ENCODE measurements at places on chromosomes 1 and 21.

GRCh38 chr1:67482733-67483482 is 52.7 kb upstream of the SERBP1 start:
- DNase-seq: no peak

DNA sequence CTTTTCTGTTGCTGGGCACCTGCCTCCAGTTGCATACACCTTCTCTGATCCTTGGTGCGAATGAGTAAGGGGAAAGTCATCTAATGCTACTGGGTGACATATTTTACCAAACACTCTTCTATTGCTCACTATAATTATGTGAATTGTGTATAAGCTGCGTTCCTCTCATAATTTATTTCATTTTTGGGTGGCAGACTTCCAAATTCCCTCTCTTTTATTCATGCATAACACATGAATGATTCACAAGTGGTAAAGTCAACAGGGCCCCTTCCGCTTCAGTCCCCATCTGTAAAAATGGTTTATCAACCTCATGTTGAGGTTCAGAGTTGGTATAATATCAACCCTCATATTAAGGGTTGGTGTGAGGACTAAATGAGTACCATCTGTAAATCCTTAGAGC is 3.2 kb upstream of the QSOX1 start:
- DNase-seq: no peak

DNA sequence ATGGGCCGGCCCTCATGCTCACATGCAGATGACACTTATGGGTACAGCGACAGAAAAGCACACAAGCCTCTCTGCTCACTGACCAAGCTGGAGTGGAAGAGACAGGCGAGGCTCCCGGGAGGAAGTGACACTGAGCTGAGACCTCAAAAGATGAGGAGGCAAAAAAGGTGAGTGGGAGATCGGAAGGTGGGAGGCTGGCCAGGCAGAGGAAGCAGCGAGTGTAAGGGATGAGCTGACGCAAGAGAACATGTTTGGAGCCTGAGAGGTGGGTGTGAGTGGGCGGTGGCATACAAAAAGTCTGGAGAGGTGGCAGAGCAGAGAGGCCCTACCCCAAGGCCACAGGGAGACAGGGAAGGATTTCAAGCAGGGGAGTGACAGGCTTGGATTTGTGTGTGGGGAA is 18.2 kb upstream of the CDCP2 start:
- DNase-seq: no peak

GRCh38 chr1:61125263-61125662 is 42.9 kb downstream of the NFIA start:
- DNase-seq: no peak

DNA sequence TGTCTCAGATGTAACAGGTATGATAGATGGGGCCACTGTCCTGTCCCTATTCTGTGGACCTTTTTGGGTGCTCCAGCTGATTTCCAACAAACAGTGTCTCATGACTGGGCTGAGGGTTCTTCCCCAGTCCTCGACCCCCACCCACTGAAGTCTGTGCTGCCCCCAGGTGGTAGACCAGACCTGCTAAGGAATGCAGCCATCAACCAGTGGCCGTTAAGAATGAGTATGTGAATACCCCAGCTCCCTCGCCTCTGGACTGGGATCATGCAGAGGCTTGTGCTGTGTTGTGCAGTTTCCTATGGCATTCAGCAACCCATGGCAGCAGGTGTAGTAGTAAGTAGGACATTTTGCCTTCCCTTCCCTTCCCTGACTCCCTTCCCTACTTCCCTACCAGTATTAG is 183.1 kb upstream of the KAZN start:
- DNase-seq: no peak

DNA sequence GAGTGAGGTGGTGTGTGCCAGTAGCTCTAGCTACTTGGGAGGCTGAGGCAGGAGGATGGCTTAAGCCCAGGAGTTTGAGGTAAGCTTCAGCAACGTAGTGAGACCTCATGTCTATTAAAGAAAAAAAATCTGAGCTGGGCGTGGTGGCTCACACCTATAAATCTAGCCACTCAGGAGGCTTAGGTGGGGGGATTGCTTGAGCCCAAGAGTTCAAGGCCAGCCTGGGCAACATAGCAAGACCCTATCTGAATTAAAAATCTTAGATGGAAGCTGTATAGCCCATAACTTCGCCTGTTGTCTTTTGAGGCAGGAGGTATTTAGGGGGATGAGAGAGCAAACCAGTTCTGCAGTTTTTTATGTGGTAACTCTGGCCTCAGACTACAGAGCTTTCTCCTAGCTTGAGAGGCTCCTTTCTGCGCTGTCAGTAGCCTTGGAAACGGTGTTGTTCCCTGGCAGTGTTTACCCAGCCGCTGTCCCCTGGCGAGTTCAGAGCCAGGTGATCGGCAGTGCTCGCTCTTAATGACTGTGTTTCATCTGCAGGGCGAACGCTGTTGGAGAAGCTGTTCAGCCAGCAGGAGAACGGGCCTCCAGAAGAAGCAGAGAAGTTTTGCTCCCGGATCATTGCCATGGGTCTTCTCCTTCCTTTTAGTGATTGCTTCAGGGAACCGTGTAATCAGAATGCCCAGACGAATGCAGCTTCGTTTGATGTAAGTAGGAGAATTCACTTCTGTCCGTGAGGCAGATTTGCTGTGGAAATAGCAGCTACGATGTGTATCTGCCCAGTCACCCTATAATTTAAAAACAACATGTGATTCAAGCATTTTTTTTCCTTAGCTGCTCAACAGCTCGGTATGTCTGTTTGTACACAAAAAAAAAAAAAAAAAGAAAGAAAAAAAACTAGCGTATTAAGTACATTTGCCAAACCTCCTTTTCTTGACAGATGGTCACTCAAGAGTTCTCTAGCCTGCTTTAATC is 31.2 kb downstream of the FMN2 start:
- DNase-seq: peak; percentile 27

DNA sequence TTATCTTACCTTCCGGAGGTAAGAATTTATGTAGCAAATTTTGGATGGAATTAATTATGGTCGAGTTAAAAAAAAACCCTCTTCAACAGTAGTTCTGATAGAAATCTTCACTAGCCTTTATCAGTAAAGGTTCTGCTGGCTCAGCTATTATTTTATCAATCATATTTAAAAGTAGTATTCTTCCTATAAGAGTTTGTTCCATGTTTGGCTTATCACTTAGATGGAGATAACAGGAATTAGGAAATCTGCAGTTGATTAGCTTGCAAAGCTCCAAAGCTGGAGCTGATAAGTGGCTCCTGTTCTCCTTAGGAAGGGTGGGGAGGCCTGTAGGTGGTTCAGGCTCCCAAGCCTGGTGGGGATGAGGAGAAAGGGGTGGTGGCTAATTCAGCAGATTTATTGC is 31.5 kb upstream of the DUSP10 start:
- no peak for DNase-seq

DNA sequence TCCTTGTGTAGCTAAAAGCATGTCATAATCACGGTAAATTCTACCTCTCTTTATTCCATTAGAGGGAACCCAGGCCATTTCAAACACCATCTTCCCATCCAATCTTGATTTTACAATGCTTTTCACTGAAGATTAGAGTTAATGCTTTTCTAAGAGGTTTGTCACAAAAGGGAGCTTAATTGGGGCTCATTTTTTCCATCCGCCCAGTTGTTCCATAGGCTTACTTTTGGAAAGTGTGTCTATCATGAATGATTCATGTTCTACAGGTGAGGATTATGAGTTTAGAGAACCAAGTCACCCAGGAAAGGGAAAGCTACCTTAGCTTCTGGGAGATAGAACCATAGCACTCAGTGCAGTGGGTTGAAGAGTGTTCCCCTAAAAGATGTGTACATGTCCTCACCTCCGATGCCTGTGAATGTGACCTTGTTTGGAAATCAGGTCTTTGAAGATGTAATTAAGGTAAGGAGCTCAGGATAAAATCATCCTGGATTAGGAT is 286.9 kb upstream of the RUNX1 start:
- DNase-seq: no peak

DNA sequence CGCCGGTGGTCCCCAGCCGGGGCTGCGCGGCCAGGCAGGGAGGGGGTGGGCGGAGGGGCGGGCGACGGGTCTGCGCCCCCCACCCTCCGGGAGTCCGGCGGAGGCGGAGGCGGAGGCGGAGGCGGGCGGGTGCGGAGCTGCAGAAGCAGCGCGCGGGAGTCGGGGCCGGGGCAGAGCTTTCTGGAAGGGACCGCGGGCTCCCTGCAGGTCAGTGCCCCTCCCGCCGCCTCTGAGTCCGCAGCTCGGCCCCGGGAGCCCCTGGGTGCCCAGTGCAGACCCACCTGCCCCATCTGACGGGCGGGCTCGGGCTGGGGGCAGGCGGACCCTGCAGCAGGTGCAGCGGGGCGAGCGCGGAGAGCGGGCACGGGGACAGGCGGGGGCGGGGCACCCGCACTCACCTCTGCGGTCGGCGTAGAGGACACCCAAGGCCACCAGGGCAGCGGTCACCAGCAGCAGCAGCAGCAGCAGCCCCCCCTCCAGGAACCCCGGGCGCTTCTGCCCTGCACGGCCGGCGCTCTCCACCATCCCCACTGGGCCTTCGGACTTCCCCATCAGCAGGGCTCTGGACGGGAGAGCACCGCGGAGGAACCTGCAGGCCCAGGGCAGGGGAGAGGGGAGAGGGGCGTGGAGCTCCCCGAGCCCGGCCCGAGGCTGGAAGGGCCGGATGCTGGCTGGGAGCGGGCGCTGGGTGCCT is 3.7 kb downstream of the MMEL1 start:
- DNase-seq: no peak

DNA sequence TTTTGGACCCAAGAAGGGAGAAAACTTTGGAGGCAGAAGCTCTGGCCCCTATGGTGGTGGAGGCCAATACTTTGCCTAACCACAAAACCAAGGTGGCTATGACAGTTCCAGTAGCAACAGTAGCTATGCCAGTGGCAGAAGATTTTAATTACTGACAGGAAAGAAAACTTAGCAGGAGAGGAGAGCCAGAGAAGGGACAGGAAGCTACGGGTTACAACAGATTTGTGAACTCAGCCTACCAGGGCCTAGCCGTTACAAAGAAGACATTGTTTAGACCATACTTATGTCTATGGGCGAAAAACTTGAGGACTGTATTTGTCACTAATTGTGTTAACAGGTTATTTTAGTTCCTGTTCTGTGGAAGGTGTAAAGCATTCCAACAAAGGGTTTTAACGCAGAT is 10.4 kb upstream of the ACOT11 start:
- DNase-seq: no peak

- DNase-seq: no peak
Observed at GRCh38 chr1:28956038-28956464, 41.7 kb downstream of the EPB41 start.

DNA sequence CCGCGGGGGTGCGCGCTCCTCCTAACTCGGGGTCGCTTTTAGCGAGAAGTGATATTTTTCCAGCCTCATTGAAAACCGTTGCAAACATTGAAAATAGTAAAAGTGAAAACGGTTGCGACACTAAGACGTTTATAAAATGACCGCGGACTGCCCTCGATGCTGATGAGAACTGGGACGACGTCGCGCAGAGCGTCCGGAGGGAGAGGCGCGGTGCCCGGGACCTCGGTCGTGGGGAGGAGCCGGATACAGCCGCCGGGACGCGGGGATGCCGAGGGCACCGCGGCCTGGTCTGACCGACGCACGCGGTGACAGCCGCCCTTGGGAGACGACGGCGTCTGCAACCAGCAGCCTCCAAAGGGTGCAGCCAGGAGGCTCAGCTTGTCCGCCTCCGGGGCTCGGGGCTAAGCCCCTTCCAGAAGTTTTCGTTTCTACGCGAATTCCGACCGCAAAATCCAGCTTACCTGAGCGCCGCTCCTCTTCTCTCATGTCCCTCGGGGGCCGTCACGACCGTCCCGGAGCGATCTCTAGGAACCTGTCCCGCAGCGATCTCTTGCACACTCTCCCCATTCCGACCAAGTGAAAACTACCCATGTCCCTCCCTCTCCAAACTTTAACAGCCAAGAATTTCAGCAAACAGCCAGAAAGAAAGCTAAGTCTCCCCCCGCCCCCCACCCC is 144.4 kb upstream of the ETS2 start:
- DNase-seq: no peak

- no peak for DNase-seq
Observed at GRCh38 chr1:223556414-223557129, 108.9 kb downstream of the CAPN8 start.

DNA sequence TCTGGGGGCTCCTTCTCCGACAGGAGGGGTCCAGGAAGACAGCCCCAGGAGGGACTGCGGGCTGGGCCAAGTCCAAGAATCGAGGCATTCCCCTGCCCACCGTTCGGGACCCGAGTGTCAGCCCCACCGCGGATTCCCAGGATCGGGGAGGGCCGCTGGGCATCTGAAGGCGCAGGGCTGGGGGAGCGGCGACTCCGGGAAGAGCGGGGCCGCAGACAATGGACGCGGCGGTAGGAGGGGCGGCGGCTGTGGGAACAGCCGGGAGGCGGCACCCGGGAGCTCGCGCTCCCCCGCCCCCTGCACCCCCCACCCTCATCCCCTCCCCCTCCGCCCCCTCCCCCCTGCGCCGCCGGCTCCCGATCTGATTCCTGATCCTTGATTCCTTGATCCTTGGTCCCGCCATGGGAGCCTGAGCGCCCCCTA is at the start of gene VANGL2:
Gene VANGL2, plus strand, starts transcription at position 342 of the 423 bp plus-strand sequence. CDS start 15,274 bp downstream, outside the sequence.
- DNase-seq: no peak

- DNase-seq: no peak
Observed at GRCh38 chr1:156898161-156898566, 4.6 kb downstream of the PEAR1 start.

- DNase-seq: no peak
Observed at GRCh38 chr1:34696981-34697380, 57.9 kb upstream of the GJB5 start.

GRCh38 chr21:38472412-38473108 is 25.7 kb downstream of the ERG start:
- no peak for DNase-seq

DNA sequence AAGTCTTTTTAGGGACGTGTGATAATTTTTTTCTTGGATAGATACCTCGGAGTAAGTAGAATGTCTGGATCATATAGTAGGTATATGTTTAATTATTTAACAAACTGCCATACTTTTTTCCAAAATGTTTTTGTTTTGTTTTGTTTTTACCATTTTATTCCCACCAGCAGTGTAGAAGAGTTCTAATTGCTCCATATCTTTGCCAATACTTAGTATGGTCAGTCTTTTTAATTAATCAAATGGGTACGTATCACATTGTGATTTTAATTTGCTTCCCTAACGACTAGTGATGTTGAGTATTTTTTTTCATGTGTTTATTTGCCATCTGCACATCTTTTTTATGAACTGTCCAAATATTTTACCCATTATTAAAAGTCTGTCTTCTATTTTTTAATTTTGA is 23.6 kb upstream of the KCNJ6 start:
- no peak for DNase-seq

- DNase-seq: no peak
Observed at GRCh38 chr1:23288201-23288600, 55.9 kb downstream of the HNRNPR start.

DNA sequence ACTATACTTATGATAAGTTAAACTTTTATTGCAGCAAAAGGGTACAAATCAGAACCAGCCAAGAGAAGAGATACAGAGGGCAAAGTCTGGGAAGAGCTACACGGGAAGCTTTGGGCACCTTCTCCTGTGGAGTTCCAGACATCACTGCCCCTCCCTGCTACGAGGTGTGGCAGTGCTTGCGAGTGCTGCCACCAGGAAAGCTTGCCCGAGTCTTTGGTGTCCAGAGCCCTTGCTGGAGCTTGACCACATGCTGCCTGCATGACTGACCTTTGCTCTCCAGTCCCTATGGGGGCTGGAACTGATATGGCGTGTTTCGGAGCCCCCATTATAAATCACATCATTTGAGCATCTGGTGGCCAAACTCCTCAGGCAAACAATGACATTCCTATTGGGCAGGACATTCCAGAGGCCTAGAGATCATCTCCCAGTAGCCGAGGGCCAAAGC is 23.4 kb downstream of the PLEKHO1 start:
- no peak for DNase-seq
